ENCODE measurements at places on chromosomes 1 and 21.

- no peak for DNase-seq
These were observed 126.2 kb upstream of the SERBP1 start for GRCh38 chr1:67556297-67556900.

DNA sequence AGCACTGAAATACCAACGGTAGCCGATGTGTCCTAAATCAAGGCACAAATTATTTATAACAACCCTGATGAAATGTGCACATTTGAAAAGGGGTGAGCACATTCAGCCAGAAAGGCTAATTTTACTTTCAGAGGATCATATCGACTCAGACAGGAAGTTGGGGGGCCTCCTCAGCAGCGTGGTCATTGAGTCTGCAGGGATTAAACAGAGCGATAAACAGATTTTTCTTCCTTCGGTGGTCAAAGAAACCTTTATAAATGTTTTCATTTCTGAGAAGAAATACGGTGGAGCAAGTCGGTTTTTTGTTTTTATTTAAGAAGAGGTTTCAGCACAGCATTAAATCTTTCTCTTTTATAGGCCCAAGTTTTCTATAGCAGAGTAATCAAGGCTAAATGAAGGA is 45.7 kb downstream of the PGM1 start:
- no peak for DNase-seq

GRCh38 chr1:210814382-210815123 is 319.4 kb downstream of the KCNH1 start:
- no peak for DNase-seq

DNA sequence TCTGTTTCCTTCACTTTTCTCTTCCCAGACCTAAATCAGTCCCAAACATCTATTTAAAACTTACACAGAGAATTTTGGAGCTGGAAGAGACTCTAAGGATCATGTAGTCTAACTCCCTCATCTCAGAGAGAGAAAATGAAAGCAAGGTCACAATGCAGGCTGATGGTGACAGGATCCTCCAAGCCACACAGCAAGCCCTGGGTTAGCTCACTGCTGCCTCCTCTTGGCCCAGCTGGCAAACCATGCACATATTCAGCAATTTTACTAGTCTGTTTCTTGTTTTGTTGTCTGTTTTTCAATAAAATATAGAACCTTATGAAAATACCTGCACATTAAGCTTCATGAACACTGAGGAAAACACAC is 27.7 kb upstream of the LY9 start:
- no peak for DNase-seq

- no peak for DNase-seq
These were observed 49.7 kb upstream of the GFI1 start for GRCh38 chr1:92536211-92536979.

DNA sequence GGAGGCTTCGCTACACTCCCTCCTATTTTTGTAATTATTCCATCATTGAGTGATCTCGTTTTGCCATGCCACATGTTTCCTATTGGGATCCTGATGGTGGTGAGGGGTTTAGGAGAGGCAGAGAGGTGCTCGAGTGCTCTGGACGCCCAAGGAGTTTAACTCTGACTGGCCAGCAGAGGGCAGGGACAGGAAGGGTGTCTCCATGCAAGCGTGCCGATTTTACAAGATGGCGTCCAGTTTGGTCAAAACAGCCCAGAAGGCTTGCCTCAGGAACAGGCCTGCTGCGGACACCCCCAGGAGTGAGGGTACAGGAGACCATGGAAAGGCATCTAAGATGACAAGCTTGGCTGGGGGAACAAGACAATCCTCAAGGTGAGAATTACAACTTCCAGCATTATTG is 33.8 kb upstream of the KCNE2 start:
- DNase-seq: no peak

GRCh38 chr1:87194271-87194774 is 134.4 kb upstream of the LMO4 start:
- DNase-seq: no peak

GRCh38 chr1:156319664-156320063 is 18.4 kb downstream of the CCT3 start:
- no peak for DNase-seq

DNA sequence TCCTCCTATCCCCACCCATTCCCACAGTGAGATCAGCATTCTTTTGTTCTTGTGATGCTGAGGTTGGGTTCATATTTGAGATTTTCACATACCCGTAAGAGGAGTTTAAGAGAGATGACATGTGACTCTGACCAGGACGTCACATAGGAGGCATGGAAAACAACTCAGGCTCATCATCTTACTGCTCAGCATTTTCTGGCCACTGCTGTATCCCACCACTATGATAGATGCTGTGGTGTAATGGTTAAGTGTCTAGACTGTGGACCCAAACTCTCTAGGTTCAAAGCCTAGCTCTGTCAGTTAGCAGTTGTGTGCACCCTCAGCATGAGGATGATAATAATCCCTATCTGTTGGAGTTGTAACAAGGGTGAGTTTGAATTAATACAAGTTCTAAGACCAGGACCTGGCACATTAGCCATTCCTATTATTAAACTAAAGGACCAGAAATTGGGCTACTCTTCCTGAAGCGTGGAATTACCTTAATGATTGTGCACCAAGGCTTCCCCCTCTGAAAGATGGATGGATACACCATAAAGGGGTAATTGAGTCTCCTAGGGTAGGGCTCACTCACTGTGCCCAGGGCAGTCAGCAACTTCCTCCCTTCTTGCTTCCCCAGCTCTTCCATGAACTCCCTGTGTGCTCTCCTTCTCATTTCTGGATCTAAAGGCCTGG is 40.9 kb downstream of the LGR6 start:
- no peak for DNase-seq

GRCh38 chr1:18348354-18348753 is 132.4 kb upstream of the KLHDC7A start:
- DNase-seq: no peak

DNA sequence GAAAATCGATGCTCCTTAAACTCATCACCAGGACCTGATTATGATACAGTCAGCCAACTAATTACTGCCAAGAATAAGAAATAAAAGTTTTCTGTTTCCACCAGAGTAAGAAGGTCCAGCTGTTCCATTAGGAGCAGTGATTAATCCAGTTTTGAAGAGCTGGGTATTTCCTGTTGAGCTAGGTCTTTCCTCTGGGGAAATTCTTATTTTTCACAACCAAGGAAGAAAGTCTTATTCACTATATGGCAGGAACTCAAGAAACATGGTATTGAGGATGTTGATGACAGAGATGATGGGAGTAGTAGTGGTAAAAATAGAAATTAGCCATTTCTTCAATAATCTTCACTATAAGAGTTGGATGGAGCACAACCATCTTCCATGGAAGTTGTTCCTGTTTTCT is 374.6 kb upstream of the RUNX1 start:
- no peak for DNase-seq

DNA sequence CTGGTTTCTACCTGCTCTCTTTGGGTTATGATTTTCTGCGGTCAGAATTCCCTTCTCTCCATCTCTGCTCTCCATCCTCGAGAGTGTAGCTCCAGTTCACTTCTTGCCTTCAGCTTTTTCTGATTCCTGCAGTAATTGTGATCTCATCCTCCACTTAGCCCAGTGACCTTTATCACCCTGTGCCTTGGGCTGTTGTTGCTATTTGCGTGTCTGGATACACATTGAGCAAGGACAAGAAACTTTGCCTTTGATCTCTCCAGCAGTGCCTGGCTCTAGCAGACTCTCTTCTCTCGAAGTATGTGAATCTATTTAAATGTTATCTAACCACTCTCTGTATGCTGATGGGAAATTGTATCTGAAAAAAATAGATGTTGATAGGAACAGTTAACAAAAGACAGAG is 76.4 kb upstream of the MARK1 start:
- DNase-seq: no peak

- no peak for DNase-seq
These were observed 12.0 kb upstream of the ETV3L start for GRCh38 chr1:157111396-157112165.

- no peak for DNase-seq
These were observed 120.8 kb upstream of the RRP15 start for GRCh38 chr1:218164111-218164929.

- DNase-seq: no peak
These were observed 41.0 kb upstream of the BACH1 start for GRCh38 chr21:29257701-29258100.

GRCh38 chr1:47631411-47631995 is 193.7 kb downstream of the FOXD2 start:
- no peak for DNase-seq

Data from AG09319 (cell line).